ENCODE measurements at places on chromosomes 7 and 10.

DNA sequence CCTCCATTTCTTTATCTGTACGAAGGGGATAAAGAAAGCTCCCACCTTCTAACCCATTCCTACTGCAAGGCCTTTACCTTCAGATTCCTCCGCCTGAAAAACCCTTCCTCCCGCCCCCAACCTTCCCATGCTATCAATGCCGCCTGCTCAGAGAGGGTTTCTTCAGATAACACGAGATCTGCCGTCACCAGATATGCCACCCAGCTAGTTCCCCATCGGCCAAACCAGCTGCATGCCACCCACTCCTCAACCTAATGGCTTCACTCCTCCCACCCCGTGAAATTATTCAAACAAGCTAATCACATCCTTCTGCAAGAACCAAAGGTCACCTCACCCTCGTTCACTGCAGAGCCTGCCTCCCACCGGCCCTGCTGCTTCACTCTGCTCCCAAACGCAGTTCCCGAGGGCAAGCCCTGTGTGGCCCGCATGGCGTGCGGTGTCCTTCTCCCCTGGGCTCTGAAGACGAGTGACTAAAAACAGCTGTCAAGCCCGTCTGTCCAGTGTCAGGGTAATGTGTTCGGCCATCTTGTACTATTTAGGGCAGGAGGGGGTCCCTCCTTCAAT lies 46.8 kb upstream of the TMEM213 start:
- DNase-seq = no peak

DNA sequence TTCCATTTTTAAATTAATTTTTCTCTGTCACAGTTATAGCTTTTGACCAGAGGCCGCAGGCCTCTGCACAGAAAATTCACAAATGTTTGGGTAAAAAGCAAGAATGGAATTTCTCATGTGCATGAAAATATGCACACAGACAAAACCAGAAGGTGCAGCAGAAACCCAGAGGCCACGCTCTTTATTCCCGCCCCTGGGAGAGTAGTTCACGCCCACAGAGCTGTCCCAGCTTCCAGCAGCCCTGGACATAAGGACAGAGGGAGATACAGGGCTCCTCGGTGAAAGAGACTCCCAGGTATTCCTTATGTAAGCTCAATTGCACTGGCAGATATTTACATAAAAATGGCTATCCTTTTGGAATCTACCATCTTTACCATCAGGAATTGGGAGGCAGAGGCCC lies 245.2 kb upstream of the NFE2L3 start:
- no peak for DNase-seq

- no peak for DNase-seq
Measured at GRCh38 chr7:129950191-129950932, 2.4 kb downstream of the UBE2H start.

GRCh38 chr10:725786-726185 lies 36.3 kb upstream of the DIP2C start:
- no peak for DNase-seq

DNA sequence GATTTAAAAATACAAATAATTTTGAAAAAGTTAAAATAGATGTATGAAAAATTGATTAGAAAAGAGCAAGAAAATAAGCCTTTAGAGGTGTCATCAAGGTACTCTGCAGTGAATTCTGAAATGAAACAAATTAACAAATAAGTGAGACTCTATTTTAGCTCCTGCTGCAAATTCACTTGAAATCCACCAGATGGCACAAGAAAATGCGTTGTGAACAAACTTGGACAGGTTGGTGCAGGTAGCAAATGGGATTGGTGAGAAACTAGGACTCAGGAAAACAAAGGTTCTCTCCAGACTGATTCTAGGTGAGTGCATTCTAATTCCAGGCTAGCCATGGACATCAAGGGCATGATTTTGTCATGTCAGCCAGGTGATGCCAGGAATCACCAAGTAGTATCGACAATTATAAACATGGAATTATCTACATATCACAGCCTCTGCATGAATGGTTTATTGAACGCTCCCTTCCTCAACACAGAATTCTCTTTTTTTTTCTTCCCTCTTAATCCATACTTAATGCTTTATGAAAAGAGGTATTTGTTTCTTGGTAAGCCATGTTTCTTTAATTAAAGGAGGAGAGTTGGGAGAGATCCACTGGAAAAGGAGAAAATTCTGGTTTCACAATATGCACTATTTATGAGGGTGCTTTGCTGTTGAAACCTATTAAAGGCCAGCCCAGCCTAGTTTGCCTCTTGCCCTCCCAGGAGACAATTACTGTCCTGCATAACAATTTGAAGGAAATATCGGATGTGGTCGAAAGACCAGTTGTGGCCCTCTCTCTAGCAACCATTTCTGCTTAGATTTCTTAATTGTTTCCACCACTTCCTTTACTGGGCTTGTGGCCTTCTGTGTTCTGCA lies 118.1 kb downstream of the ZNF365 start:
- DNase-seq = peak; percentile 54

GRCh38 chr10:93837822-93838221 lies 56.0 kb upstream of the SLC35G1 start:
- no peak for DNase-seq

GRCh38 chr7:131357282-131357880 lies 29.7 kb downstream of the MKLN1 start:
- no peak for DNase-seq

Measured in hematopoietic multipotent progenitor cell treated with erythropoietin and hydrocortisone succinate and interleukin-3 and kit ligand, for 6 days (in vitro differentiated cells).